Glutamatergic neuron (in vitro differentiated cells): ENCODE measurements at places on chromosomes 4 and X.

DNA sequence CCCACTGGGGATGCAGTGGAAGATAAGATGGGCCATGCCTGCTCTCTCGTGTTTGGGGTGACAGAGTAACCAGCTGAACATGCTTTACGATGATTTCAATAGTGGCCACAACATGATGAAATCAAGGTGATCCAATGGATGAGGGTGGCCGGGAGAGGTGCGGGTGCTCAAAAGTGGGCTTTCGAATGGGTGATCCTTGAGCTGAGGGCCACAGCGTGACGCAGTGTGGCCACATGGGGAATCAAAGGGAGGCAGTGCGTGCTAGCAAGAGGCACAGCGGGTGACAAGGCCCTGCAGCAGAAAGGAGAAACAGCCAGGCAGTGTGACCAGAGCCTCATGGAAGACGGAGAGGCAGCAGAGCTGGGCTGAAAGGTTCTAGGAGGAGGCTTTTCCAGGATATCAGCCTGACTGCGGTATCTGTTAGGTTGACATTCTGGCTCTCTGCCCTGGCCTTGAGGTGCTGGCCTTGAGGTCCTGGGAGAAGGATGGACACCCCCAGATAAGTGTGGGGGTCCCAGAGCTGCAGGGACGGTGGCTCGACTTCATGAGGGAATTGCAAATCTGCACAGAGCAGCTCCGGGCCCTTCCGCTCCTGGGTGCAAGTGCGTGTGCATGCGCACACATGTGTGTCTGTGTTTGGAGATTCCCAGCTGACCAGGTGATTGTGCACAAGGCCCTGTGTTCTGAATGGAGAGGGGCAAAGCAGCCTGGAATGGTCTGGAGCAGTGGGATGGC is 38.0 kb upstream of the GPR78 start:
- no peak for DNase-seq

DNA sequence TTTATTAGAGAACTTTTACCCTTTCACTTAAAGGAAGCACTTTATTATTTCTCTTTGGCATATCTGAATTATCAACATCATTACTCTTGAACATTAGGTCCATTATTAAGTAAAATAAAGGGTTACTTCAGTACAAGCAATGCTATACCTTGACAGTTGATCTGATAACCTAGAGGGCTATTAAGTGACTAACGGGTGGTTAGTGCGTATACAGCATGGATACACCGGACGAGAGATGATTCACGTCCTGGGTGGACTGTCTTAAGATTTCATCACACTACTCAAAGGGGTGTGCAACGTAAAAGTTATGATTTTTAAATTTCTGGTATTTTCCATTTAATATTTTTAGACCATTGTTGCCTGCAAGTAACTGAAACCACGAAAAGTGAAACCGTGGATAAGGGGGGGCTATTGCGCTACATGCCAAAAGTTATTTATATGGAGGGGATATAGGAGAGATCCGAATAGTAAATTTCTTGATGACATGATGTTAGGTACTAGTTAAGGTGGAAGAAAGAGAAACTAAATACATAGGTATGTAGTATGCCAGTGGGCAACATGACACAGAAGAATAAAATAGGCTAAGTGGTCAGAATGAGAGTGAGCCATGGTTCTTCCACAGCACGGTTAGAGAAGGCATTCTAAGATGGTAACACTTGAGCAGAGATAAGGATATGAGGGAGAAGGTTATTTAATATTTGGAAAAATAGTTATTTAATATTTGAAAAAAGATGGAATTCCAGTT is 230.8 kb upstream of the ANKRD50 start:
- DNase-seq: no peak

- no peak for DNase-seq
These were observed 334.1 kb downstream of the PCDH7 start for GRCh38 chr4:31054295-31054694.

GRCh38 chrX:103187953-103188475 is 26.9 kb upstream of the BEX4 start:
- no peak for DNase-seq

DNA sequence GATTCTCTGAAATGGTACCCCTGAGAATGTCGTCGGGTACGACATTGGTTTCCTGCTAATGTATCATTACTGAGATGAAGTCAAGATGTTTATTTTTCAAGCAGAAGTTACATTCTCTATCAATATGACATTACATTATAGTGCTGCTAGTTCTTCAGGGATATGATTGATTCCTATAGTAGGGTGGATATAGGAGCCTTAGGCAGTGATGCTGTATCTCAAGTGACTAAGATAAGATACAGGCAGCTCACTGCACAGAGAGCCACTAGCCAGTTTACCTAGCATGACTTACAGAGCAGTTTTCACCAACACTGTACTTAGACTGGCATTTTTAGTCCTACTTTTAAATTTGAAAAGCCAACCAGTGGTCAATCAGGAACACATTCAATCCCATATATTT is 154.9 kb downstream of the FANCB start:
- DNase-seq: no peak

DNA sequence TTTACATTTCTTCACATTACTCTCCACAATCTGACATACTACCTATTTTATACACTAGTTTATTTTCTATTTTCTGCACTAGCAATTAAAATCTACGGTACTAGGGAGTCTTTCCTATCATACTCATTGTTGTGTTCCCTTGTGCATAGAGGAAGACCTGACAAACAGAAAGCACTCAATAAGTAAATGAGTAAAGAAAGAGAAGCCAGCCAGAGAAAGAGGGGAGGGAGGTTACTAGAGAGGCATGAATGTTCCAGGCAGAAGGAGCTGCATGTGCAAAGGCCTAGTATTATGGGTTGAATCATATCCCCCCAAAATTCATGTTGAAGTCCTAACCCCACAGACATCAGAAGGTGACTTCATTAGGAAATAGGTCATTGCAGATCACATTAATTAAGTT is 114.0 kb downstream of the ZAR1 start:
- no peak for DNase-seq

- DNase-seq: no peak
These were observed 159.3 kb upstream of the GALNT7 start for GRCh38 chr4:173009129-173009823.

DNA sequence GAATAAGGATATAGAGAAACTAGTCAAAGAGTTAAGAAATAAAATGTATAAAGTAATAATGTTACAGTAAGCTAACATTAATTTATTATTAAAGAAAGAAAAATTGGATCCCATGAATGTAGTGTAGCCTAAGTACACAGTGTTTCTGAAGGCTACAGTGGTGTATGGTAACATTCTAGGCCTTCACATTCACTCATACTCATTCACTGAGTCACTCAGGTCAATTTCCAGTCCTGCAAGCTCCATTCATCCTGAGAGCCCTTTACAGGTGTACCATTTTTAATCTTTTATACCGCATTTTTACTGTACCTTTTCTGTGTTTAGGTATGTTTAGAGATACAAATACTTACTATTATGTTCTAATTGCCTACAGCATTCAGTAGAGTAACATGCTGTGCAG is 120.6 kb upstream of the AGA start:
- DNase-seq: no peak

DNA sequence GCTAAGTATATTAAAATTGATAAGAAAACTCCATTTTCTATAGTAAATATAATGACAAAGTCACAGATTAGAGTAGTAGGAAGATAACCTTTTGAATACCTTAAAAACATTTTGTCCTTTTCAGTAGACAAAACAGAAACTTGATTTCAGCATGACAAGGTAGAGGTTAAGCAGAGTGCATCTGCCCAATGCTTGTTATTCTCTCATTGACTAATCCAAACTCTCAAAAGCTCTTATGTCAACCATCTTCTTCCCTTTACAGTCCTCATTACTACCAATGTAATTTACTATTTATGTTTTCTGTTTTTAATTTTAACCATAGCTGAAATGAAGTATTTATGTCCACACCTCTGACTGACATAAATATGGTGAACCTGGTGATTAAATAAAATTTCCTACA is 11.1 kb downstream of the NIPAL1 start:
- no peak for DNase-seq

- DNase-seq: no peak
These were observed 31.2 kb downstream of the PRIMPOL start for GRCh38 chr4:184680698-184681097.

- peak; percentile 49 for DNase-seq
These were observed 134.1 kb downstream of the OR13H1 start for GRCh38 chrX:131677655-131678628.

DNA sequence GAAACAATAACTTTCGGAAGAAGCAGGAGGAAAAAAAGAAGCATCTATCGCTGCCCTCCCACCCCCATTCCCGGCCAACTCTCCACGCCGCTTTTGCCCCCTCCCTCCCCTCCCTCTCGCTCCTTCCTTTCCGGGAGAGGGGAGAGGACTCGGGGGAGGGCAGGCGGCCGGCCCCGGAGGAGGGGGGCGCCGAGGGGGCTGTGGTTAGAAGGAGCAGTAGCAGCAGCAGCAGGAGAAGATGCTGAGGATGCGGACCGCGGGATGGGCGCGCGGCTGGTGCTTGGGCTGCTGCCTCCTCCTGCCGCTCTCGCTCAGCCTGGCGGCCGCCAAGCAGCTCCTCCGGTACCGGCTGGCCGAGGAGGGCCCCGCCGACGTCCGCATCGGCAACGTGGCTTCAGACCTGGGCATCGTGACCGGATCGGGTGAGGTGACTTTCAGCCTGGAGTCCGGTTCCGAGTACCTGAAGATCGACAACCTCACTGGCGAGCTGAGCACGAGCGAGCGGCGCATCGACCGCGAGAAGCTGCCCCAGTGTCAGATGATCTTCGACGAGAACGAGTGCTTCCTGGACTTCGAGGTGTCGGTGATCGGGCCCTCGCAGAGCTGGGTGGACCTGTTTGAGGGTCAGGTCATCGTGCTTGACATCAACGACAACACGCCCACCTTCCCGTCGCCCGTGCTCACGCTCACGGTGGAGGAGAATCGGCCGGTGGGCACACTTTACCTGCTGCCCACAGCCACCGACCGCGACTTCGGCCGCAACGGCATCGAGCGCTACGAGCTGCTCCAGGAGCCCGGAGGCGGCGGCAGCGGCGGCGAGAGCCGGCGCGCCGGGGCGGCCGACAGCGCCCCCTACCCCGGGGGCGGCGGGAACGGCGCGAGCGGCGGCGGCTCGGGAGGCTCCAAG is 1.3 kb downstream of the PCDH7 start:
- DNase-seq: peak; percentile 78

- DNase-seq: no peak
These were observed 34.8 kb downstream of the ASMT start for GRCh38 chrX:1649621-1650020.

DNA sequence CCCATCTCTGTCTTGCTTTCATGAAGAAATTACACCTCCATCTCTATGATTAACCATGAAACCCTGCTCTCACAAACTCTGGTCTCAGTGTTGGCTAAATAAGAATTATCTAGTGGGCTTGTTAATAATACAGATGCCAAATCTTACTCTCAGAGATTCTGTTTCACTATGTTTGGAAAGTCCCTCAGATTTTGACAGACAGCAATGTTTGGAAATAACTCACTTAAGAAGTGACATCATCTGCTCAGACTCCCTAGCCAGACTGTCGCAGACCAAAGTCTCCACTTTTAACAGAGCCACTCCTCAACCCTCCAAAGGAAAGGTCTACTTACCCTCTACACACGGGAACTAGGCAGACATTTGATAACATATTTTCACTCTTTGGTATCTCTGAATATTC is 328.5 kb upstream of the FGF16 start:
- no peak for DNase-seq

DNA sequence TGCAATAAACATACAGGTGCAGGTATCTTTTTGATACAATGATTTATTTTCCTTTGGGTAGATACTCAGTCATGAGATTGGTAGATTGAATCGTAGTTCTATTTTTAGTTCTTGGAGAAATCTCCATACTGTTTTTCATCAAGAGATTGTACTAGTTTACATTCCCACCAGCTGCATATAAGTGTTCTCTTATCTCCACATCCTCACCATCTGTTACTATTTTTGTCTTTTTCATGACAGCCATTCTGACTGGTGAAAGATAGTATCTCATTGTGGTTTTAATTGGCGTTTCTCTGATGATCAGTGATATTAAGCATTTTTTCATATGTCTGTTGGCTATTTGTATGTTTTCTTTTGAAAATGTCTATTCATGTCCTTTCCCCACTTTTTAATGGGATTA is 202.2 kb downstream of the RAPGEF2 start:
- no peak for DNase-seq

DNA sequence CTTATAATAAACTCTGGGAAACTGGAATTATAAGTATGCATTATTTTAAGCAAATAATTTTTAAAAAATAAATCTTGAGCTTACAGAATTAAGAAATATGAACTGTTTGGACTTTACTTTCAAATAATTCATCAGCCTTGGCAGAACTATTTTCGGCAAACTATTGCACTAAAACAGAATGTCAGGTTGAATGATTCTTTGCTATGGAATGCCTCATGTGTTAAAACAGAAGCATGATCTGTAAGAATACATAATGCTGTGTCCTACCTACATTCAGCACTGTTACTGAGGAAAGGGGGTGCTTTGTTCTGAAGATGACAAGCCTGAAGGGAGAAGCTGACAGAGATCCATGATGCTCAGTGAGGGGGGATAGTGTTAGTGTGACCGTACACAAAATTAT is 55.6 kb upstream of the EXOC1L start:
- DNase-seq: no peak

DNA sequence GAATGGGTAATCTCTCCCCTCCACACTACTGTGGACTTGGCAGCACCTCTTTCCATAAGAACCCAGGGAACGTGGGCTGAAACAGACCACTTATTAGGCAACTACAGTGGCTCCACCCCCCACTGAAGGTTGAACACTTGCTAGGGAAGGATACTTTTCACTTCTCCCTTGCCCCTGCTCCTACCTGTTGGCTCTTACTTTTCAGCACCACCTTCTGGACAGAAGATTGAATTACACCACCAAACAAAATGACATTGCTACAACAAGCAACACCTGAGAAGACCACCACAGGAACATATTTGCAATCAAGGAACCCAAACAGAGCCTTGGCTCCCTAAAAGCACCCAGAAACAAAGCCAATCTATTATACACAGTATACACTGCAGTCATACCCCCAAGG is 132.1 kb upstream of the CXCL13 start:
- no peak for DNase-seq

DNA sequence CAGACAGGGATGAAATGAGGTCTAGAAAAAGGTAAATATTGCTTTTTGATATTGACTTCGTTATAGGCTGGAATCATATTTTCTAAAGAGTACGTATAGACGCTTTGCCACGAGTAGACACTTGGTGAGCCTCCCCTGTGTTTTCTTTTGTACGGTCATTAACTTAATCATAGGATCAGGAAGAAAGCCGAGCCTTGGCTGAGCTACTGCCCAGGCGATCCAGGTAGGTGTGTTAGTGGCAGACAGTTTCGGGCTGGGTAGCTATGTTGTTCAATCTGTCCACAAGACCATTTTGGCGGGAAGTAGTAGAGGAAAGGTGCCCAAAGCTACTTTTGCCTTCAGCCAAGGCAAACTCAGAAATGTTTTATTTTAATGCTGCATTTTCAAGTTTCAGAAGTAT is 8.8 kb downstream of the PRDM8 start:
- DNase-seq: no peak

GRCh38 chr4:182776376-182777105 is 140.6 kb downstream of the DCTD start:
- no peak for DNase-seq

- DNase-seq: no peak
These were observed 42.7 kb upstream of the RAPGEF2 start for GRCh38 chr4:159060161-159060560.
